ENCODE measurements at places on chromosomes 11 and 22.

- DNase-seq = no peak
Observed at GRCh38 chr11:12691473-12691872, 17.3 kb downstream of the TEAD1 start.

- no peak for DNase-seq
Observed at GRCh38 chr22:48581796-48582469, 1245.7 kb downstream of the BRD1 start.

- DNase-seq = no peak
Observed at GRCh38 chr11:47775240-47775869, 8.2 kb upstream of the FNBP4 start.

- no peak for DNase-seq
Observed at GRCh38 chr11:19345519-19345847, 104.7 kb upstream of the E2F8 start.

DNA sequence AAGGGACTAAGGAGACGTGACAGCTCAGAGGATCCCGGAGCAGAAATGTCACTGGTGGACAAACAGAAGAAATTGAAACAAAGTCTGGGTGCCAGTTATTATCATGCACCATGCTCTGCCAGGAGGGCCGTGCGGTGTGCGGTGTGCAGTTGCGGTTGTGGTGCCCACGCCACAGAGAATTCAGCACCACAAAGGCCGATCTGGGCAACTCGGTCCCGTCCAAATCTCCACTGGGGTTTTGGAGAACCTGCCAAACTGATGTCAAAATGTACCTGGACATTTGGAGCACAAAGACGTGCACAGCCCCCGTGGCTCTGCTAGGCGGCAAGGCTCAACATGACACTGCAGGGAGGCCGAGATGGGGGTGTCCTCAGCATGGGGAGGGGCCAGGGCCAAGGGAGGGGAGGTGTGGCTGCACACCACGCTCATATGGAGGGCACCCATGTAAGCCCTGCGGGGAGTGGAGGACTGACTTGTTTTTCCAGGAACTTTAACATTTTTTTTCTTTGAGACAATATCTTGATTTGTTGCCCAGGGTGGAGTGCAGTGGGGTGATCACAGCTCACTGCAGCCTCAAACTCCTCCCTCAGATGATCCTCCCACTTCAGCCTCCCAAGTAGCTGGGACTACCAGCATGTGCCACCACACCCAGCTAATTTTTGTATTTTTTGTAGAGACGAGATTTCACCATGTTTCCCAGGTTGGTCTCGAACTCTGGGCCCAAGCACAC, 39.4 kb downstream of the GNB1L start:
- no peak for DNase-seq

DNA sequence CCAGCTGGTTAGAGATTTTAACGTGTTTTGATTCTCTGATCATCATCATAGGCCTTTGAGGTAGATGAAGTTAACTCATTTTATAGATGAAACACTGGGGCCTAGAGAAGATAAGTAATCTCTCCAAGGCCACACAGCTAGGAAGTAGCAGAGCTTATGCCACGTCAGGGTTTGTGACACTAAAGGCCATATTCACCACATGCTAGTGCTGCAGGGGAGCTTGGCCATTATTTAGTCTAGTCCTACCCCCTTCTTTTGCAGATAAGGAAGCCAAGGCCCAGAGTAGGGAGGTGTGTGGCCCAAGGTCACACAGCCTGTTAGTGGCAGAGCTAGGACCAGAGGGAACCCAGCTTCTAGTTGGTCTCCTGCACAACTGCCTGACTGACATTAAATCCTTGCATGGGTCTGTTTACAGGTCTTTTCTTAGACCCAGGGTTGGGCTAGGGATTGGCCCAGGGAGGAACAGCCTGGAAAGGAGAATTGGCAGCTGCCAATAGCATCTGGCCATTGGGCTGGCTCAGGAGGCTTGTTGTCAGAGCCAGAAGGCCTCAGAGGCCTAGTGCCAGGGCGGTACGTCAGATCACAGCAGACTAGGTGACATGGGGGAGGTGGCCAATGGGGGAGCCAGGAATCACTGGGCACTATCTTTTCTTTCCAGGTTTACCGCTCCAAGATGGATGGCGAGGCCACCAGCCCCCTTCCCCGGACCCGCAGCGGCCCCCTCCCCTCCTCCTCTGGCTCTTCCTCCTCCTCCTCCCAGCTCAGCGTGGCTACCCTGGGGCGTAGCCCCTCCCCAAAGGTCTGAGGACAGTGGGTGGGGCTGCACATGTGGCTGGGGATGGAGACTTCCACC, 36.0 kb downstream of the PHLDB1 start:
- DNase-seq = no peak

DNA sequence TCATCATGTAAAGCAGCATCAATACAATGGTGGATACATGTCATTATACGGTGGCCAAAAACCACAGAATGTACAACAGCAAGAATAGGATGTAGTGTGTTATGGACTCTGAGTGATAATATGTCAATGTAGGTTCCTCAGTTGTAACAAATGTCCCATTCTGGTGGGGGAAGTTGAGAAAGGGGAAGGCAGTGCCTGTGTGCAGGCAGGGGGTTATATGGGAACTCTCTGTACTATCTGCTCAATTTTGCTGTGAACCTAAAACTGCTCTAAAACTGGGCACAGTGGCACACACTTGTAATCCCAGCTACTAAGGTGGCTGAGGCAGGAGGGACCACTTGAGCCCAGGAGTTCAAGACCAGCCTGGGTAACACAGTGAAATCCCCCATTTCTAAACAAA, 5.9 kb downstream of the CHKA start:
- no peak for DNase-seq

GRCh38 chr22:45164270-45165088, 754 bp downstream of the NUP50 start:
- DNase-seq = no peak

GRCh38 chr11:128367573-128367972, 219.8 kb downstream of the ETS1 start:
- peak; percentile 50 for DNase-seq

GRCh38 chr11:16001044-16001568, 355.2 kb downstream of the SOX6 start:
- no peak for DNase-seq

Measured in GM12864 (cell line).